ENCODE measurements at places on chromosomes 2 and 18. TPM values are rescaled to one million over a fixed set of nuclear protein-coding genes. Genes with fewer than 3 reads are reported as not detected.

CFC1 gene
- not detected for total RNA-seq

COBLL1 gene
- total RNA-seq: 1.3 TPM

DBI gene
- total RNA-seq: 52.4 TPM

ACTR3 gene
- total RNA-seq: 310 TPM

TSN gene
- total RNA-seq: 95.2 TPM

POMC gene
- not detected for total RNA-seq

MTCL1 gene
- 5.9 TPM for total RNA-seq

SOX11 gene
- not detected for total RNA-seq

SMYD5 gene
- total RNA-seq: 43.4 TPM

NEU2 gene
- not detected for total RNA-seq

SUPT7L gene
- 38.6 TPM for total RNA-seq

G6PC2 gene
- not detected for total RNA-seq

TAF1B gene
- total RNA-seq: 20.4 TPM

SH3RF3 gene
- 0.02 TPM for total RNA-seq

KLF11 gene
- total RNA-seq: 13.4 TPM

HYCC2 gene
- total RNA-seq: 20.0 TPM

EXOC6B gene
- 2.3 TPM for total RNA-seq

MPP4 gene
- total RNA-seq: not detected

PECR gene
- 6.8 TPM for total RNA-seq

C2orf66 gene
- total RNA-seq: not detected

MAL gene
- not detected for total RNA-seq

ANKRD36 gene
- 19.0 TPM for total RNA-seq

CIB4 gene
- not detected for total RNA-seq

UGT1A4 gene
- not detected for total RNA-seq

ERFE gene
- 6.5 TPM for total RNA-seq

CYS1 gene
- total RNA-seq: 0.11 TPM

MITD1 gene
- 20.5 TPM for total RNA-seq

FABP1 gene
- total RNA-seq: 0.64 TPM

CRYGD gene
- total RNA-seq: not detected

DYNAP gene
- total RNA-seq: not detected

EEF1B2 gene
- total RNA-seq: 643 TPM

DCDC2C gene
- not detected for total RNA-seq

EML6 gene
- 0.49 TPM for total RNA-seq

LIMS4 gene
- 0.74 TPM for total RNA-seq

KCTD1 gene
- not detected for total RNA-seq

ZNF396 gene
- 2.0 TPM for total RNA-seq

RFTN2 gene
- not detected for total RNA-seq

BOK gene
- total RNA-seq: 2.6 TPM

CWC22 gene
- 31.1 TPM for total RNA-seq

SMC6 gene
- 46.6 TPM for total RNA-seq

TXNDC2 gene
- total RNA-seq: 2.0 TPM

CFAP53 gene
- total RNA-seq: 0.87 TPM

CFAP65 gene
- not detected for total RNA-seq

GALM gene
- 21.8 TPM for total RNA-seq

NYAP2 gene
- total RNA-seq: 0.04 TPM

C2orf72 gene
- 0.22 TPM for total RNA-seq

NOL4 gene
- not detected for total RNA-seq

CRYGC gene
- not detected for total RNA-seq

NCK2 gene
- total RNA-seq: 25.8 TPM

RAX gene
- not detected for total RNA-seq

ZNF385B gene
- total RNA-seq: not detected

CDH19 gene
- total RNA-seq: not detected

GLI2 gene
- 0.24 TPM for total RNA-seq

IL18R1 gene
- total RNA-seq: 2.5 TPM

ARHGAP25 gene
- 13.2 TPM for total RNA-seq

FN1 gene
- total RNA-seq: 18.2 TPM
